ENCODE measurements at places on chromosomes 5 and 9.

DNA sequence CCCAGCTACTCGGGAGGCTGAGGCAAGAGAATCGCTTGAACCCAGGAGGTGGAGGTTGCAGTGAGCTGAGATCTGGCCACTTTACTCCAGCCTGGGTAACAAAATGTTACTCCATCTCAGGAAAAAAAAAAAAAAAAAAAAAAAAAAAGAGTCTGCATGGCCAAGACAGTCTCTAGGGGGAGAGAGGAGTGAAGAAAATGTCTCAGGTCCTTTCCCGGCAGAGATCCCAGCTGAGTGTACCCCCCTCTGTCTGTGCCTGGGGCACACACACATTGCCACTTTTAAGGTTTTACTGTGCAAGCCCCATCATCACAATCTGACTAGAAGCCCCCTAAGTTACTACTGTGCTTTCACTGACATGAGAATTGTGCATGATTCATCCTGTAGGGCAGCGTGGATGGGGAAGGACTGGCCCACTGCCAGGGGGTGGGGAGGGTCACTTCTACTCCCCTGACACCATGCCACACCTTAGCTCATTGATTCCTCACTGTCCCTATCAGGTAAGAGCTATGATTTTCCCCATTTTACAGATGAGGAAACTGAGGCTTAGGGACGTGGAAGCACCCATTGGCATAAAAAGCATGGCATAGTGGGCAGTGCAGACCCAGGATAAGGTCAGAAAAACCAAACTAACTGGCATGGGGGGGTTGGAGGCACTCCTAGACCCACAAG, 102.3 kb upstream of the LARP1 start:
- peak; percentile 42 for DNase-seq

- no peak for DNase-seq
Observed at GRCh38 chr9:29906065-29906464, 2332.8 kb upstream of the C9orf72 start.

DNA sequence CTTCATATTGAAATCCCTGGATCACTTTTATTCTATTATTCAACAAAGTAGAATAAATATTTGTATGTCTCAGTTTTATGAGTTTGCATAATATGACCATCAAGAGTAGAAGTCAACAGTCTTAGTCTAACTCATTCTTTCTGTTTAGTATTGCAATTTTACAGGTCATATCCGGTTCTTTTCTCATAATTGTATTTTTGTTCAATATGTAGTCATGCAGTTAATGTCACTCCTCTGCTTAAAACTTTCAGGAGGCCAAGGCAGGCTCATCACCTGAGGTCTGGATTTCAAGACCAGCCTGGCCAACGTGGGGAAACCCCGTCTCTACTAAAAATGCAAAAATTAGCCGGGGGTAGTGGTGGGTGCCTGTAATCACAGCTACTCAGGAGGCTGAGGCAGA, 148.4 kb upstream of the TRPM3 start:
- DNase-seq: no peak

DNA sequence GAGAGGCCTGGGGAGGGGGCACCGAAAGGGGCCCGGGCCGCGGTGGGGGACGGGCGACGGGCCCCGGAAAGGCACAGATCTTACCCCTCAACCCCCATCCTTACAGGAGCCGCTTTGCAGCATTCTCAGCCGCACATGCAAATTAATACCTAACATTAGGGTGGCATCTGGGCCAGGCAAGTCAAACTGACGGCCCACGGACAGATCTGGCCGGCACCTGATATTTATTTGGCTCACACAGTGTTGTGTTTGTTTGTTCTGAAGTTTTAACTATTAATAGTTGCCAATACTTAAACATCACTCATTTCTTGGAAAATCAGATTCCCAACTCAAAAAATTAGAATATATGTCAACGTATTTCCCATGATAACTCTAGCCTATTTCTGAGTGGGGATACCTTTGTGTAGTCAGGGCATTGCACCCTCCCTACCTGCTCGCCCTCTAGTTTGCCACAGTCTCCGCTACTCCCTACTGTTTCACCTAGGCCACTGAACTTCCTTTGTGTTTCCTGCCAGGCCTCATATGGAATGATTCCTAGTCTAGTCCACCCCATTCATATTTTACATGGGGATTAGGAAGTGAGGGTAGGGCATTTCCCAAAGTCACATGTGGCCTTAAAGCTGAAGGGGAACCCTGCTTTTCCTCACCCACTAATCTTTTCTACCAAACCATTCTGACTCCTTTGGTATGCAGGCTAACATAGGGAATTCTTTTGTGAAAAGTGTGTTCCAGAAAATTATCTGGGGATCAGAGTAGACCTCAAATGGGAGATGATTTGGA, 71.9 kb upstream of the LARP1 start:
- no peak for DNase-seq

DNA sequence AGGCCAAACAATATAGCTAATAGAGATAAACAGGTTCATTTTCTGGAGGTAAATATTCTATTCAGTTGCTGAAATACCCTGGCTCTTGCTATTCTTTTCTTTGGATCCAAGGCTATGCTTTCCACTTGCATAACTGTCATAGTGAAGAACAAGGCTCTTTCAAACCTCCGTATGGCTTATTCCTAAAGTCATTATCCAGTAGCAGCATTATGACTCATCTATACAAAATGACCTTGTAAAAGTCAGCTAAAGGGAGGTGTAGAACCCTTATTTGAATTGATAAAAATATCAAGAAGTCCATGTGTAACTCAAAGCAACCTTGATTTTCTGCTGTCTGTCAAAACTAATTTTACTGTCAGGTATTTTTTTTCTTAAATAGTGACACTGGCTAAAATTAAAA, 447.8 kb downstream of the PLK2 start:
- no peak for DNase-seq

DNA sequence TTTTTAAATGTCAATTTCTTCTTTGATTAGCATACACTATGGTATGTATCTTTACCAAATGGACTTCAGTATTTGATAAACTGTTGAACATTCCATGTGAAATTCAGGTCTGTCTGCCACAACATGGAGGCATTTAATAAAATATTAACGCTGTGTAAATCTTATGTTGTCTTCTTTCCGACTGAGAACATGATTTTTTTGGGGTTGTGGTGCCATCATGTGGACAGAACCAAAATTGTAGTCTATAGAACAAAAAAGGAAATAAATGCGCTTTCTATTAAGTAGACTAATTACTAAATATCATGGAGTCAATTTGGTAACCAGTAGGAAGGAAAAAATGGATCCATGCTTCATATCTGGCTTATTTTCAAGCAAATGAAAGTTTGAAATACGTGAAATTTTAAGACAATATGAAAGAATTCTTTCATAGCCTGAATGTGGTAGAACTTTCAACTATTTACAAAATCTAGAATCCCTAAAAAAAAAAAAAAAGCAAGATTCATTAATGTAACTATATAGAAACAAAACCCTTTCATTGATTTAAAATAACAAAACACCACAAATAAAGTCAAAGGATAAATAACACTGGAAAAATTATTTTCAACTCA, 2.8 kb upstream of the PLK2 start:
- DNase-seq: peak; percentile 82

DNA sequence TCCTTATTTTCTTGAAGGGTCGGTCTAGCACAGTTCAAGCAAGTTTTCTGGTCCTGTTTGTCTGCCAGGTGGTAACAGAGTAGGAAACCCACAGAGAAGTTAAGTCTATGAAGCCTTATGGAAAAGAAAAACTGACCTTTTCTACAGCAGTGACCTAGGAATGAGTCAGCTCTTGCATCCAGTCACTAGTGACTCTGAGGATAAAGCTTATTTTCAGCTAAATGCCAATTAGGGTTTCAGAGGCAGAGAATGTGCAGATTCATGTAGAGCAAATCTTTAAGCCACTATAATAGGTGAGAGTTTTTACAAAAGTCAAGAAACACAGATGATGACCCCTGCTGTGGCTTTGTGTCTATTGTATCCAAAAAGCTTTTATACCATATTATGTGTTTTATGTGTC, 100.7 kb downstream of the CWC27 start:
- DNase-seq: no peak

DNA sequence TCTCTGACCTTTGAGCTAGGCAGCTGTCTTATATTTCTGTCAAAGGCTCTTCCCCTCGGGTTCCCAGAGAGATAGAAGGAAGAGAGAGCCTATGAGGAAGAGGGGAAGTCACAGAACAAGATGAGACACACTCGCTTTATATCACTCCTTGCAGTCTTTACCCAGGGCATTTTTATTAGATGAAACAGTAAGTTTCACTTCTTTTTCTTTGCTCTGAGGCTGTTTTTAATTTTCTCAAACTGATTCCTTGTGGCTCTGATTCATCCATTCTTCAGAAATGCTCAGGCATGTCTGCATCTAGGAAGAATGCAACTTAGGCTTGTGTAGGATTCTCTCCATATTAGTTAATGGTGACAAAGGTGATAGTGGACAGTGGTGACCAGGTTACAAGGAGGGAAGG, 132.9 kb upstream of the CHD1 start:
- DNase-seq: no peak

DNA sequence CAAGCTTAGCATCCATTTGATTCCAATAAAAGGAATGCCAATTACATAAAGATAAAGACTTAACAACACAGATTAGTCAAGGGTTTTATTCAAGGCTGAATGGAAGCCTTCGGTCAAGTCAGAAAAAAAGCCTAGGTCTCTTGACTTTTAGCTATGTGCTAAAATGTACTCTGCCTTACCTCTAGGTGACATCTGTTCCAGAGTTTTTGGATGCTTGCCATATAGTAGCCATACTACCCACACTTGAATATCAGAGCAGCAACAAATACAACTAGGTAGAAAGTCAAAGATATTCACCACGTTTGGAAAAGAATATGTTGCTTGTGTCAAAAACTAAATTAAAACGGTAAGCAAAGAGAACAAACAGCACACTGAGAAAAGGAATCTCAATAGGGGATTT, 484.7 kb downstream of the ELAVL2 start:
- no peak for DNase-seq

DNA sequence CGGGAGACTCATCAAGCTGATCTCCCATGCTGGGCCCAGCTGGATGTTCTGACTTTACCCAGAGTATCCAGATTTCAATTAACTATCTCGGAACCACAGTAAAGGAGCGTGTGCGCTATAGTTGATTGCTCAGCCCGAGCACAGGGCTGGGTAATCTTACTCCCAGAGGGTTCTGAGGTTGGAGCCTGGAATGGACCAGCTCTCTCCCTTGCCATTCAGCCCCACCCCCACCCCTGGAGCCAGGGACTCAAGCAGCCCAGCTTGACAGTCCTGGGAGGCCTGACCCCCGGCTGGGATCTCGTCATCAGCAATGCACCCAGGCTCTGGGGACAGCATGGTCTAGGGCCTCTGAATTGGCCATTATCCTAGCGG, 23.7 kb upstream of the PTGES start:
- no peak for DNase-seq

DNA sequence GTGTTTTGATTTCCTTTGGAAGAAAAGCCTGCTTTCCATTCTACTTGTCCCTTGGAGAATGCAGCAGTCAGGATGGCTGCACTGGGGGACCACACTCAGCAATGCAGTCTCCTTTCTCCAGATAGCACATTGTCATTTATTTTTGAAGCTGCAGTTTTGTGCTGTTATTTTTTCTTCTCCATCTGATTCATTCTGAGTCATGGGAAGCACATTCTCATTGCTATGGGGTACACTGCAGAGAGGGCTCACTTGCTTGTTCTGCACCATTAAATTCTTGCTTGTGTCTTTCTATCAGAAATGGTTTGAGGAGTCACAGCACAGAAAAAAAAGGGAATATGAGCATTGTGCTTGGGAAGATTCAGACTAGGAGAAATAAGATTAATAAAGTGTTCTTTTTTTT, 39.7 kb upstream of the POC5 start:
- no peak for DNase-seq

DNA sequence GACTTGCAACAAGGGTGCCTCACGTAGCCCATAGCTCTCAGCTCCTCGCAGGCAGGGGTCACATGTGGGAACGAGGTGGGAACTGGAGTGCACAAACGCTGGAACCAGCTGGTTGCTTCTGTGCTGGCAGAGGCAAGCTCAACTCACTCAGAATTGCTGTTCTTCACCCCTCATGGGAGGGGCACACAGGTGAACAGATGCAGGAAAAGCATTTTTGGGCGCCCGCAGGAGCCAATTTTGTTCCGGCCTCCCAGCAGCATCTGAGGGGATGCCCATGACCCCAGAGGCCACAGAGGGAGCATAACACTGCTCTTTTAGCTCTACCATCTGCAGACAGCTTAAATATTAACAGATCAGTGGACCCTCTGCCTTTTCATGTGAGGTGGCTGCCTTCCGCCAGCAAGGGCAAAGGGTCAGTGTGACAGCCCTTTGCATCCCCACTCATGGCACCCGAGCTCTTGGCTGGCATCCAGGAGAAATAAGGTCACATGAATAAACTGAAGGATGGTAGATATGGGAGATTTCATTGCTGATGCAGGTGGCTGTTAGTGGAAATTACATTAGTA, 196.2 kb downstream of the SLCO4C1 start:
- no peak for DNase-seq

DNA sequence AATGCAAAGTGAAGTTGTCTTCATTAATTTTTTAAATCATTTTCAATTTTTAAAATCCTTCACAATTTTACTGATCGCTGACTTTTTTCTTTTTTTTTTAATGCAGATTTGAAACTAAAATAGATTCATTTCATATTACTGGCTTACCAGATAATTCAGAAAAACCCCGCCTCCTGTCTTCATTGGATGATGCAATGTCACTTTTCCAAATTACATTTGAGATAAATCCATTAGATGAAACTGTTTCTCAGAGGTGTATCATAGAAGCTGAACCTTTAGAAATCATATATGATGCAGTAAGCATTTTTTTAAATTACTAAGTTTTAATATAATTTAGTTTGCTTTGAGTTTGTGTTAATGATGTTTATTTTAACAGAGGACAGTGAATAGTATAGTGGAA, 60.6 kb downstream of the VPS13A start:
- DNase-seq: no peak
